Activated T-cell treated with anti-CD3 and anti-CD28 coated beads, Interleukin-2, amount 50 U/mL, for 48 hours (primary cell): ENCODE measurements at places on chromosomes 1 and 21.

DNA sequence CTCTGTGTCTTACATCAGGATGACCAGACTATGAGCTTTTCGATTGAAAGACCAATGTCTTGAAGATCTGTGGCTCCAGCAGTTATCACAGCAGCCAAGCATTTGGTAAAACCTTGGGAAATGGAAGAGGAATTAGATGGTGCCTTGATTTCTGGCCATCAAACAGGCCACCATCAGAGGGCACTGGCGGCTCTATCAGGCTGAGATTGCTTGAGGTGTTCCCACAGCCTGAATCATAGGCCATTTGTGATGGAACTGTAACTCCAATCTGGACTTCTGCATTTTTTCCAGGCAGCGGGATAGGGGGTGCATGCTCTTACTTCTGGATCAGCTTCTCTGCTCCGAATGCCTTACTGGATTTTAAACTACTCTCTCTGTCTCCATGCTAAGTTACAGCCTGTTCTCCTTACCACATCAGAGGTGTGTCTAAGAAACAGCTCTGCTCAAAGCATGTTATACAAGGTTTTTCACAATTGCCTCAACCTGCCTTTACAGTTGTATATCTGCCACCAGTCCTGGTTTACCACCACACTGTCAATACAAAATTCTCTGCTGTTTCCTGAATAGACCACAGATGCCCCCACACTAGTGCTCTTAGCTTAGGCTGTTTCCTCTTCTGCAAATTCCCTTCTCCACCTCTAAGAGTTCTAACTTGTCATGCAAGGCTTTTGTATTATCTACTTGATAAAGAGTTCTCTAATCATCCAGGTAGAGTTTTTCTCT is 180.9 kb downstream of the PTGER3 start:
- no peak for DNase-seq

GRCh38 chr1:176996456-176997090 is 167.9 kb downstream of the ASTN1 start:
- no peak for DNase-seq

DNA sequence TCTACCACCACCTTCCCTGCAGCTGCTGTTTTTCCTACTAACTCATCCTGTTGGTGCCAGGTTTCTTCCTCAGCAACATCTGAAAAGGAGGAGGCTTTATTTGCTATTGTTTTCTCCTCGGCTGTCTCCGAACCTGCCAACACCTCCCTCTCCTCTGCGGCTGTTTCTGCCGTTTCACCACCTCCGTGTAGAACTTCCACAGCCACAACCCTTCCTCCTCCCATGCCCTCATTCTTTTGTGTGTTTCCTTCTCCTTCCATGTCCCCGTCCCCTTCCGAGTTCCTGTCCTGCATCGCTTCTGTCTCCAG is 59.0 kb upstream of the LRRC53 start:
- DNase-seq, result no peak

DNA sequence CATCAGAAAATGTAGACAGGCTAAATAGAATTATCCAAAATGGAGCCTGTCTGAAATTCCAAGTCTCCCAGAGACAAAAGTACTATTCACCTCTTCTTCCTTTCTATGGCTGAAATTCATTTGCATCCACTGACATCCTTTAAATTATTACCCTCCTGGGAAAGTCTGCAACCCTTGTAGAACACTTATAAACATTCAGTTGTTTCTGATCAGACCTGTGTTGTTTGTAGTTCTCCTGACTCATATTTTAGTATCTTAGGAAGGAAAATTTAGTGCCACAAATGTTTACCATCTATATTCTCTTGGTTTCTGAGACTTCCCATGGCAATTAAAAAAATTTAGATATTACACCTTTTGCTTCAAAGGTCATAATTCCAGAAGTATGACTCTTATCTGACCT is 69.6 kb upstream of the C1orf105 start:
- no peak for DNase-seq

DNA sequence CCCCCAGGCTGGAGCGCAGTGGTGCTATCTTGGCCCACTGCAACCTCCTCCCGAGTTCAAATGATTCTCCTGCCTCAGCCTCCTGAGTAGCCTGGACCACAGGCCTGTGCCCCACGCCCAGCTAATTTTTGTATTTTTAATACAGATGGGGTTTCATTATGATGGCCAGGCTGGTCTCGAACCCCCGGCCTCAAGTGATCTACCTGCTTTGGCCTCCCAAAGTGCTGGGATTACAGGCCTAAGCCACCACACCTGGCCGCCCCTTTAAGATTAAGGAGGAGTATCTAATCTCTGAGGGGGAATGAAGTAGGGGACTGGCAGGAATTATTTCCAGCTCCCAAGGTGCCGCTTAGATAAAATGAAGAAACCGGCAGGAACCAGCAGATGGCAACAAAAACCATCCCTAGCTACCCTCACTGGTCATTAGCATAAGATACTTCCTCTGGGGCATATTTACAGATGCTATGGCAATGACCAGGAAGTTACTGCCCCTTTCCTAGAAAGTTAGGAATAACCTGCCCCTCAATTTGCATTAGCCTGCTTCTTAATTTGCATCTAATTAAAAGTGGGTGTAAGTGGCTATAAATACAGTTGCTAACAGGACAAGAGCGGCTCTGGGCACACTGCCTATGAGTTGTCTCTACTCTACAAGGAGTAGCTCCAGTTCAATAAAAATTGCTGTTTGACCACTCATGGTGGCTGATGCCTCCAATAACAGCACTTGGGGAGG is 7.1 kb upstream of the NSUN4 start:
- no peak for DNase-seq

DNA sequence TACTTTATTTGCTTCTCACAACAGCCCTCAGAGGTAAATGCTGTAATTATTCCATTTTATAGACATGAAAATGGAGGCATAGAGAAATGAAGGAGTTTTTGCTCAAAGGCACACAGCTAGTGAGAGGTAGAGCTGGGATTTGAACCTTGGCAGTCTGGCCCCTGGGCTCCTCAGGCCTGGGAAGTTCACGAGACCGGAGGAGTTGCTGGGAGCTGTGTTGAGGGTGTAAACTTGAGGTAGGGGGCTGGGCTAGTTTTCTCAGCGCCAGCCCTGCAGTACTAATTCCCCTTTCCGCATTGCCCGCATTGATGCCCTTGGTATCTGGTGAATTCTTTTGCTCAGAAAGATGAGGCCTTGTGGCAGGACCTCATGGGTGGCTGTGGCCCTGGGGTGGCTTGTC is 73.3 kb downstream of the PTPRU start:
- no peak for DNase-seq

- no peak for DNase-seq
Measured at GRCh38 chr1:207321790-207322645, 540 bp downstream of the CD55 start.

- DNase-seq, result no peak
Measured at GRCh38 chr1:10380594-10381275, 18.1 kb upstream of the PGD start.

DNA sequence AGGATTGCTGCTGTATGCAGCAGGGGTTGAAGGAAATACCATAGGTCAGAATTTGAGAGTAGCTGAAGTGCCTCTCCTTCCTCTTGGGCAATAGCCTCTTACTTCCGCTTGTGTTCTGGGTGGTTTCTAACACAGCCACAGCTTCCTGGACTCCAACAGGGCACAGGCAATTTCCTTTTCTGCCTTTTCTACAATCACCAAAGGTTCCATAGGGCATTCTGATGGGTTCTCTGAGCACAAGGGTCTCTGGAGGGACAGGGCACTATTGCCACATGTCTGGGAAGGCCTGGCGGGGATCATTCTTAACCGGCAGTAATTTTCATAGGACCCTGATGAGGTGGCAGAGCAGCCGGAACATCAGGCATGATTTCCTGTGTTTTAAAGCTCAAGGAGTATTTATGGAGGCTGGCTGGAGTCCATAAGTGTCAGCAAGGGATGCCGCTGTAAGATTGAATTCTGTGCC is 5.5 kb upstream of the AGTRAP start:
- DNase-seq, result no peak

DNA sequence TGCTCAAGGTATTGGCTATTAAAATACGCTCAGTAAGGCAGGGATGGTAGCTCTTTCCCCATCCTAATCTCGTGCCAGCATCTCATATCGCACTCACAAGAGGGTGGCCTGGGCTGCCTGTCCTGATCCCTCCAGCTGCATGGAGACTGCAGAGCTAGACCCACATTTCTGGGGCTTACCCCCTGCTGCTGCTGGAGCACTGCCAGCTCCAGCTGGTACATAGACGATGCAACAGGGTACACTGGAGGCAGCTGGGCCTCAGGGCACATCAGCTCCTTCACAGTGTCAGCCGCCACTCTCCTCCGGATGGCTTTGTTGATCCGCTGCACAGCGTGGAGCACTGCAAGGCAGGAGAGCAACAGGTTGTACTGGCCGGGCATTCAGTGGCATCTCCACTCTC is 16.0 kb downstream of the IQGAP3 start:
- no peak for DNase-seq

DNA sequence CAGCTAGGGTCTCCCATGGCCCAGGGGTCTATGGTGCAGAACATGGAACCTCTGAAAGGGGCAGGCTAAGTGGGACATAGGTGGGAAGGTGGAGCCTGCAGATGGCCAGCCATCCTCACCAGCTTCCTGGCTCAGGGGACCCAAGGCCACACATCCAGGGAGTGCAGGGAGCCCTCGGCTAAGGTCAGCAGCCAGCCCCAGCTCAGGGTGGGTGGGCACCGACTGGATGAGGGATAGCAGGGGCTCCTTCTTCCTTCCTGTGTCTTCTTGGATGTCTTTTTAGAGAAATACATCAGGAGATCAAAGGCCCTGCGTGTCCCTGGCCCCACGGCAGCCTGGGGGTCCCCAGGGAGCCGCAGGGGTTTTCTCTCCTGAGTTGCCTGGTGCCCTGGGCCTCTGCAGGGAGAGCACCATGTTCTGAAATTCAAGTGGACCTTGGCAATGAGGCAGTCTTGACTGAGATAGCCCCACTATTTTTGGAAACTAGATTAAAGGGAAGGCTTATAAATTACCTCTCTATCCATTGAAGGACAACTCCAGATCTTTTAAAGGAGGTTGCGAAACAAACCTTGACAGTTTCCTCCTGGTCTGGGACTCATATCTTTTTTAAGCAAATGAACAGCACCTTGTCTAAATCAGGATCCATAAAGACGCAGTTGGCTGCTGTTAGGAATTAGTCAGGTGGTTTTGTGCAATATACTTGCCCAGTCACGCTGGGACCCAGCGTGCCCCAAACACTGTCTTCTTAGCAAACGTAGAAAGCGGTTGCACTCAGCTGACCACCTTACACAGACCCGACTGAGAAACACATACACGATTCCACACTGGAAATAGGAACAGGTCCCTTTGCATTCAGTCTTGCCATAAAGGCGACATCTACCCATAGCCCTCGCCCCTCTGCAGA is 242.3 kb downstream of the TOMM20 start:
- no peak for DNase-seq

- no peak for DNase-seq
Measured at GRCh38 chr1:221774054-221774842, 32.4 kb upstream of the DUSP10 start.

- DNase-seq, result peak; percentile 12
Measured at GRCh38 chr21:42469272-42469671, 26.8 kb downstream of the RSPH1 start.

DNA sequence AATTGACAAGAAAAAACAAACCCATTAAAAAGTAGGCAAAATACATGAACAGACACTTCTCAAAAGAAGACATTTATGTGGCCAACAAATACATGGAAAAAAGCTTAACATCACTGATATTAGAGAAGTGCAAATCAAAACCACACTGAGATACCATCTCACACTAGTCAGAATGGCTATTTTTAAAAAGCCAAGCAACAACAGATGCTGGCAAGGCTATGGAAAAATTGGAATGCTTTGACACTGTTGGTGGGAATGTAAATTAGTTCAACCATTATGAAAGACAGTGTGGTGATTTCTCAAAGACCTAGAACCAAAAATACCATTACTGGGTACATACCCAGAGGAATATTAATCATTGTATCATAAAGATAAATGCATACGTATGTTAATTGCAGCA is 641.1 kb upstream of the B3GALT2 start:
- no peak for DNase-seq

DNA sequence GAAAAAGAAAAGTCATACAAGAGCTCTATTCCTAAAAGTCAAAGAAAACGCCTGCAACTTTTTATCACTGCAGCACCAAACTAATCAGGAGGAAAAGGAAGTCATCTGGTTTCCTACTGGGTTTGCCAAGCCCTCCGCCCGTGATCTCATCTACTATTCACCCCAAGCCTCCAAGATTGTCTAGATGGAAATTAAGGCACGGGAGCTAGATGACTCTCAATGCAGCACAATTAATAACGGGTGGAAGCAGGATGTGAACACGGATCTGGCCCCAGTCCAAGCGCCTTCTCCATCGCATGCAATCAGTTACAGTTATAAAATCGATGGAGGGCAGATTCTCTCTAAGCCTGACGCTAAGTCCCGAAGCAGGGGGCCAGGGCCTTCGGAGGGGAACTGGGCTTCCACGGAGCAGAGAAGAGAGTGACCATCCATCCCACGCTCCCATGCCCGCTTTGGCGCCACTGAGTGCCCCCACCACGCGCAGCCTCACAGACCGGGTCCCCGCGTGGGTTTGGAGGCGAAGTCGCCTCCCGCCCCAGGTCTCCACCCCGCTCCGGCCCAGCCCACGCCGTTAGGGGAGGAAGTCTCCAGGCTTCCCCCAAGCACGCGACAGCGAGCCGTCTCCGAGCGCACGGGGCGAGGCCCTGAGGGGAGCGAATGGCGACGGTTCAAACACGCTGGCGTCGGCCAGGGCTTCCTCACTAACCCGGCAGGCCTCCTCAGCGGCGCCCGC is 1.8 kb downstream of the HSF2BP start:
- DNase-seq, result no peak

- DNase-seq, result no peak
Measured at GRCh38 chr1:172628401-172628800, 30.5 kb upstream of the FASLG start.

GRCh38 chr1:232655028-232655745 is 25.3 kb upstream of the SIPA1L2 start:
- no peak for DNase-seq

- DNase-seq, result no peak
Measured at GRCh38 chr1:46806196-46807020, 7.6 kb downstream of the CYP4B1 start.

- peak; percentile 21 for DNase-seq
Measured at GRCh38 chr1:5707566-5708345, 284.5 kb downstream of the NPHP4 start.

DNA sequence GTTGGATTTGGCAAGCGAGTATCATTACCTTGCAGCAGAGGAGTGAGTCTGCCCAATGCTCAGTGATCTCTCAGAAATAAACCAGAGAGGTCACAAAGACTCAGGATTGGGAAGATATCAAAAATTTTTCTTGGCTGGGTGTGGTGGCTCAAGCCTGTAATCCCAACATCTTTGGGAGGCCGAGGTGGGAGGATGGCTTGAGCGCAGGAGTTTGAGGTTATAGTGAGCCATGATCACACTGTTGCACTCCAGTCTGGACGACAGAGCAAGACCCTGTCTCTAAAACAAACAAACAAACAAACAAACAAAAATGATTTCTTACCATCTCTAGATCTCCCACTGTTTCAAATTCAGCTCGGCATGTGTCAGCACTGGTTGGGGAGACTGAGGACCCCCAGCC is 13.3 kb upstream of the BECN2 start:
- no peak for DNase-seq

- no peak for DNase-seq
Measured at GRCh38 chr1:151817353-151817730, 12.1 kb upstream of the LINGO4 start.

- DNase-seq, result no peak
Measured at GRCh38 chr21:32572574-32573420, 12.5 kb downstream of the TCP10L start.
